GM20000 (cell line): ENCODE measurements at places on chromosomes 7 and 10.

- no peak for DNase-seq
These were observed 36.8 kb downstream of the AFAP1L2 start for GRCh38 chr10:114367351-114368056.

DNA sequence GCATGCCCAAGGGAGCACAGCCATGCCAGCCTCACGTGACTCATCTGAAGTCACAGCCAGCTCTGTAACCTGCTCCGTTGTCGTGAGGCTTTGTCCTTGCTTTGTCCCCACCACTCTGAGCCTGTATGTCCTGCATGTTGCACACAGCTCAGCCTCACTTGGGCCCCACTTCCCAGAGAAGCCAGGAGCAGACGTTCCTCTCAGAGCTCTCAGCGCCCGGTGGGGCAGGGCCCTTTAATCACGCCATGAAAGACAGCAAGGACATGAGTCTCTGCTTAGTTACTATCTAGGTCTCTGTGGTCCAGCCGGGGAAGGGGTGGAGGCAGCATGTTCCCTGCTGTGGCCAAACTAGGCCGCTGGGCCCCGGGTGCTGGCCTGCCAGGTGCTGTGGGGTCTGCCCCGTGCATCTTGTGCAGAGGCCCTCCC lies 127.4 kb upstream of the FAM20C start:
- no peak for DNase-seq

DNA sequence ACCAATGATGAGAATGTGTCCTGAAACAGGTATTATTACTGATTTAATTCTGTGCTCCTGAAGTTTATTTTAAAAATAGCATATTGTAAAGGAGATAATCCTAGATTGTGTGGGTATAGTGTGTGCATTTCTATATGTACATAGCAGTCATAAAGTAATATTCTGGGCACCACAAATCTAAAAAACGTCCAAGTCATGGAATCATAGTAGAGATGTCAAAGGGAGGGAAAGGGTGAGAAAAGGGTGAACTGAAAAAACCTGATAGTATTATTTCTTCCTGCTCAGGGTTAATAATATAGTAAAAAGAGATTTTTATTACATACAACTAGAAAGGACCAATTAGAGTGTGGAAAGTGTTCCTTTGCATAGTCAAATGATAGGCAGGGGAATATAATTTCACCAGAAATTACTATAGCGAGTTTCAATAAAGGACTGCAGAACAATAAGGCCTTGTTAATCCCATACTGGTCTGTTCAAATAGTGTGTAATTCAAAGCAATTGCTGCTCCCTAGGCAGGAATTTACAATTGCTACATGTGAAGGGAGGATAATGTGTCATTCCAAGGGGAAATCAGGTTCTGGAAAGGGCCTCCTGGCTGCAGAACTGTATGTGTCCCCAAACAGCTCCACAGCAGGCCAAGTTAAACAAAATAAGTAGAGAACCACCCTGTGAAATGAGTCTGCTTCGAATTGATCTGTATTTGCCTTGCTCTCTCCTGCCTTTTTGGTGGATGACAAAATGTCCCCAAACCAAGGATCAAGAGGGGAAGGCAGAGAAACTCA lies 42.5 kb upstream of the KMT2E start:
- DNase-seq = no peak

- DNase-seq = no peak
These were observed 13.2 kb upstream of the ITPRID1 start for GRCh38 chr7:31500656-31501055.

GRCh38 chr7:1743481-1744230 lies 73.6 kb downstream of the ELFN1 start:
- DNase-seq = no peak
